ENCODE measurements at places on chromosomes 12 and 14. TPM values are rescaled to one million over a fixed set of nuclear protein-coding genes. Genes with fewer than 3 reads are reported as not detected.

KRT5 gene
- total RNA-seq = not detected

BCL2L14 gene
- 0.47 TPM for total RNA-seq

SLC38A6 gene
- 16.4 TPM for total RNA-seq

IFI27L2 gene
- total RNA-seq = 30.5 TPM

LMO3 gene
- not detected for total RNA-seq

VTI1B gene
- 63.9 TPM for total RNA-seq

DNA sequence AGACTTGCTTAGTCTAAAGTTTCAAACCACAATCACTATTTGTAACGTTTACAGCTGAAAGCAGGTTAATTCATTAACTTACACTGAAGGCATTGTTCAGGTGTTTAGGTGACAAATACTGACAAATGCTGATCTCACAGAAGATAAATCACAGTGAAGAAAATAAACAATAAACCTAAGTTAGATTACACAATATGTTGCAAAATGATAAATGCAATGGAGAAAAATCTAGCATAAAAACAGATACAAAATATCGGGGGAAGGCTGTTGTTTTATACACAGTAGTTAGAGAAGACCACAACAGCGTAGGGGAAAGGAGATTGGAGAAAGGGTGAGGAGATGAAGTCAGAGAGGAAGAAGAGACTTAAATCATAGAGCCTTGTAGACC, 3.0 kb downstream of the SCAF11 start:
- no peak for DNase-seq

DNA sequence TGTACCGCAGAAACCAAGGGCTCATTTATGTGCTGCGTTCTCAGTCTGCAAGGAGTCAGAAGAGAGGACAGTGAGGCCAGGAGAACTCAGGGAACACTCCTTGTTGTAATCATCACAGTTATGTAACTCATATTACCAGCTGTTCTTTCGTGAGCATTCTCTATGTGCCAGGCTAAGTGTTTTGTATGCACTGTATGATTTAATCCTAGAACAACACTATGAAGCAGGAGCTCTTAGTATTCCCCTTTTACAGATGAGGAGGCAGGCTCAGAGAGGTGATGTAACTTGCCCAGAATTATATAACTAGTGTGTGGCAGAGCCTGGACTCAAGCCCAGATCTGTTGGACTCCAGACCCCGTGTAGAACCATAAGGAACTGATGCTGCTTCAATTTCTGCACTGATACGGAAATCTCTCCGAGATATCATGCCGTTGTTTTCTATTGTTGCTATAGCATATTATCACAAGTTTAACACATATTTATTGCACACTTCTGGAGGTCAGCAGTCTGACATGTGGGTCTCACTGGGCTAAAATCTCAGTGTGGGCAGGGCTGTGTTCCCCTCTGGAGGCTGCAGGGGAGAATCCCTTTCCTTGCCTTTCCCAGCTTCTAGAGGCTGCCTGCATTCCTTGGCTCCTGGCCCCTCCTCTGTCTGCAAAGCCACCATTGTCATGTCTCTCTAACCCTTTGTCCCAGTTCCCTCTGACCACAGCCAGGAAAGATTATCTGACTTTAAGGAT, 16.3 kb upstream of the CD9 start:
- no peak for DNase-seq

DNA sequence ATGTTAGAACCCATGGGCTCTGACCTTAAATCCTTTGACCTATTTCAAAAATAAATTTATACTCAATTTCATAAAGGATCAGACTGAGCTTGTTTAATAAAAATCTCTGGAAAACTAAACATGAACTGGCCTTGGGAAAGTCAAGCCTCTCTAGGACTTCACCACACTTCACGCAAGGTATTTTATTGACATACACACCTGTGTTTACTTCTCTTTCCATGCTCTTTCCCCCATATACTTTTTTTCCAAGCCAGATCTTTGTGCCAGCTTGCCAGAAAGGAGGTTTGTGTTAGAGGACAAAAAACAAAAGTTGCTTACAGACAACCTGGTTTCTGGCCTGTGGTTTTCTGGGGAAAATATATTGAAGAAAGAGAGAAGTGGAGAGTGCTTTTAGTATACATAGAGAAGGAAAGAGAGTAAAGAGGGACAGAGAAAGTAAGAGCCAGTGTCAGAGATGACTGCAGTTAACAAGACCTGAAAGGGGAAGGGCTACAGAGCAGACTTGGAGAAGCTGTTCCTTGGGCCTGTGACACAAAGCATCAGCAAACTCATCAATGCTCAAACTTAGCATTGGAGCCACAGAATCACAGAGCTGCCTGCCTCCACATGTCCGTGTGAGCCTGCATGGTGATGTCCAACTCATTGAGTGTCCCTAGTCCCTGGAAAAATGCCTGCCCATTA, 77.3 kb upstream of the TMTC2 start:
- DNase-seq = no peak

- DNase-seq = no peak
Observed at GRCh38 chr12:121769831-121770301, 23.6 kb downstream of the RHOF start.

GRCh38 chr12:103771466-103771865, 69.6 kb downstream of the NT5DC3 start:
- no peak for DNase-seq

GRCh38 chr14:77603654-77604255, 12.7 kb downstream of the SPTLC2 start:
- DNase-seq = no peak

Data from T-cell (primary cell).